Occipital lobe (tissue), 3 donors: ENCODE measurements at places on chromosomes 3 and 15. TPM values are rescaled to one million over a fixed set of nuclear protein-coding genes. Genes with fewer than 3 reads are reported as not detected.

DNA sequence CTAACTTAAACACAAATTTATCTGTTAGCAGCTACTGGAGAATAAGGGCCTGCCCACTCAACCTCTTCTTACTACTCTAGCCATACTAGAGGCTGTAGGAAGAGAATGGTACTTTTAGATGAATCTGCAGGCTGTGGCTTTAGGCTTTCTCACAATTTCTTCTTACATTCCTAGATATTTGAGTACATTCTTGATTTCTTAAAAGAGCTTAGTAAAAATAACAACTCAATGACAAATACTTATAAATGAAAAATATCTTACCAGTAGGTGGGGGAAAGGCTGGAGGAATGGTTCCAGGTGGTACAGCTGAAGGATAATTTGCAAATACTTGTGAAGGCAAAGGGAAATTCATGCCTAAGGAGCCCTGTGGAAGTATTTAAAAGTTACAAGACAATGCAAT is 92.9 kb upstream of the GK5 start:
- no peak for DNase-seq

- no peak for DNase-seq
These were observed 74.0 kb downstream of the AKAP13 start for GRCh38 chr15:85454403-85454802.

DNA sequence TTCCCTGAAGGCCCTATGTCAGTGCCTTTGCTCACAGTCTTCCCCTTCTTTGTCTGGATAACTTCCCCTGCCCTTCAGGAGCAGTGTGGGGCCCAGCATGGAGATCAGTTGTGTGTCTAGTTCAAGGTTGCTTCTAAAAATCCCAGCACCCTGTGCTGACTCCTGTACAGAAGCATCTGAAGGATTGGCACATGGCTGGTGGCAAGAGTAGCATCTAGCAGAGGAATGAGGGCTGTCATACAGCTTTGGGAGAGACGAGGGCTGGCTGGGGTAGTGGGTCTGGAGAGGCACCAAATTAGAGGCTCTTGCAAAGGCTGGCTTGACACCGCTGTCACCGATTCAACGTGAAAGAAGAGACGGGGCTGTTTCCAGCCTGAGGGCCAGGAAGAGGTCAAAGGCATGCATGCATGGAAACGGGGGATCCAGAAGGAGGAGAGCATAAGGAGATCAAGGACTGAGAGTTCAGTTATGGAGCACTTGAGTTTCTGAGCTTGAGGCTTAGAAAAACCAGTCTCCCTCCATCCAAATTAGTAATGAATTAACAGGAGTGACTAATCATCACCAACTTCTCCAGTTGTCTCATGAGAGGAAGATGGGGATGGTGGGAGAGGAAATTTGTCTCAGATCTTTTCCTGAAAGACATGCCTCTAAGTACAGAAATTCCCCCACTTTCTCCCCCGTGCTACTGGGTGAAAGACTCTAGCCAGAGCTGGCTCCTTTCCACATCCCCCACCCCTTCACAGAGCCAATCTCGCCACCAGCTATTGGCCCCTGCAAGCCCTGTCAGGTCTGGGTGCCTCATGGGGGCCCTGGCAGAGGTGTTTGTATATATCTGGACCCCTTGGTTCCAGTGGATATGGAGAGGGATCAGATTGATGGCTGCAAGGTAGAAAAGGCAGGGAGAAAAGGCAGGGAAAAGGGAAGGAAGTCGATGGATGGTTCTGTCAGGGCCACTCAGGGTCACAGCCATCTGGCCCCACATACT is 45.9 kb downstream of the SLCO2A1 start:
- no peak for DNase-seq

KCNH8 gene
- total RNA-seq, result 13.1 TPM

DNA sequence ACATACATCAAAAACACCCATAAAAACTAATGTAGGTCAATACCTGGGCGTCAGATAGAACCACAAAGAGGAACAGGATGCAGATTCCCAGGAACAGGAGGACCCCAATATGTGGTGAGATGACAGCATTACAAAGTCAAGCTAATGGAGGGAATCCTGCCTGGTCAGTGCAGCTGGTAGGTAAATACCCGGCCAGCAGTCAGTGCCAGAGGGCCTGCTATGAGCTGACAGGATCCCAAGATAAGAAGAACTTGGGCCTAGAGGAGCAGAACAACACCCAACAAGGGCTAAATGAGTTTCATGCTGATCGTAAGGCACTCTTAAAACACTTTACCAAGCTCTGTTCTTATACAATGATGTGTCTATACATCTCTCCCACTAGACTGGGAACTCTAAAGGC is 61.2 kb upstream of the KCNMB2 start:
- no peak for DNase-seq

DNA sequence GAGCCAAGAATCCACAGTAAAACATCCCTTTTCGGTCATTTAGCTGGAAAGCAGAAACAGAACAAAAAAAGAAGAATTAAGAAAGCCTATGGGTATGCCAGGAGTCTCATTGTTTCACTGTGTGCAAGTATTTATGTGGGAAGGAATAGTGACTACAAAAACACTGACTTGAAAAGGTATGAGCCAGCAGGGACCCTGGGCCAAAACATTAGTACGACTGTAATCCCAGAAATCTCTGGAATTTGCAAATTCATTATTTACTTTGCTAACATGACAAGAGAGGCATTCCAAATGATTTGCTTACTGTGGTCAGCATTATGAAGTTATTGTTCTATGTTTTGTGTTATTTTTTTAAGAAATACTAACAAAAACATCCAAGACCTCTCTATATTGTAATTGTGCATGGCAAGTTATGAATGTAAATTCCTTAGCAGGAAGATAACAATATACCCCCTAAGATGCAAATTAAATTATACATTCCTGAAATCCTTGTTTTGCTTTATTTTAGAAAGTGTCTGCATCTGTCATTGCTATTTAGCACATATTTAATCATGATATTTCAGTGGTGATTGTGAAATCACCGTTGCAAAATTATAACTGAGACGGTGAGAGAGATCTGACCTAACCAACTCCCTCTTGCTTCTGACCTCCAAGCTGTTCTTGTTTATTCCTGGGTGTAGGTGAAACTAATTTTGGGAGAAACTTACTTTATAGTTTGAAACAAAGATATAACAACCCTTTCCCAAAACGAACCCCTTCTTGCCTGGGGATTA is 299.2 kb downstream of the ZPLD1 start:
- DNase-seq, result no peak

DNA sequence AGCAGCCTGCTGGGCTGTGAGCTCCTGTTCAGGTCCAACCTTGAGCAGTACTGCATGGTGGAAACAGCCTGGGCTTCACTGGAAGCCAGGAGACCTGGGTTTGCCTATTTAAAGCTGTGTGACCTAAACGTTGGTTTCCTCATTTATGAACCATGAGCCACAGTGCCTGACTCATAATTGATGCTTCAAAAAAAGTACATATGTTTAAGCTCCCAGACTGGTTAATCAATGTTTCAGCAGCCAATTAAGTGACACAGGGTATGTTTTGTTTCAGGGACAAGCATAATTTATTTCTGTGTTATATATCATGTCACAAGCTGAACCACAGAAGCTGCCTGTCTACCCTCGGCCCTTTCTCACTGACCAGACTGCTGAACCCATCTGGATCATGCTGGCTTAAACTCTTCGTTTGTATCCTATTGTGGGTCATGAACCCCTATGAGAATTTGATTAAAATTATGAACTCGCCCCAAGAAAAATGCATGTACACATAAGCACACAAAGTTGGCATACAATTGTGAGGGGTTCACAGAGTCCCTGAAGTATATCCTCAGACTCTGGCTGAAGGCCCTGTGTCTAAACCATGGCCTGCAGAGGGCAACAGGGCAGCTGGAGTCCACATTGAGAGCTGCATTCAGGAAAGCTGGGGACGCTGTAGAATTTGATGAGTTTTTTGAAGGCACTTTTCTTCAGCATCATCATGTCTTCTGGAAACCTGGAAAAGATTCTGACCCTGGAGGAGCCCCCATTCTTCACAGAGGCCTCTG is 23.7 kb downstream of the HDC start:
- no peak for DNase-seq

IL5RA gene
- 0.78 TPM for total RNA-seq

- no peak for DNase-seq
These were observed 3.9 kb upstream of the NR2E3 start for GRCh38 chr15:71806452-71806931.

DNA sequence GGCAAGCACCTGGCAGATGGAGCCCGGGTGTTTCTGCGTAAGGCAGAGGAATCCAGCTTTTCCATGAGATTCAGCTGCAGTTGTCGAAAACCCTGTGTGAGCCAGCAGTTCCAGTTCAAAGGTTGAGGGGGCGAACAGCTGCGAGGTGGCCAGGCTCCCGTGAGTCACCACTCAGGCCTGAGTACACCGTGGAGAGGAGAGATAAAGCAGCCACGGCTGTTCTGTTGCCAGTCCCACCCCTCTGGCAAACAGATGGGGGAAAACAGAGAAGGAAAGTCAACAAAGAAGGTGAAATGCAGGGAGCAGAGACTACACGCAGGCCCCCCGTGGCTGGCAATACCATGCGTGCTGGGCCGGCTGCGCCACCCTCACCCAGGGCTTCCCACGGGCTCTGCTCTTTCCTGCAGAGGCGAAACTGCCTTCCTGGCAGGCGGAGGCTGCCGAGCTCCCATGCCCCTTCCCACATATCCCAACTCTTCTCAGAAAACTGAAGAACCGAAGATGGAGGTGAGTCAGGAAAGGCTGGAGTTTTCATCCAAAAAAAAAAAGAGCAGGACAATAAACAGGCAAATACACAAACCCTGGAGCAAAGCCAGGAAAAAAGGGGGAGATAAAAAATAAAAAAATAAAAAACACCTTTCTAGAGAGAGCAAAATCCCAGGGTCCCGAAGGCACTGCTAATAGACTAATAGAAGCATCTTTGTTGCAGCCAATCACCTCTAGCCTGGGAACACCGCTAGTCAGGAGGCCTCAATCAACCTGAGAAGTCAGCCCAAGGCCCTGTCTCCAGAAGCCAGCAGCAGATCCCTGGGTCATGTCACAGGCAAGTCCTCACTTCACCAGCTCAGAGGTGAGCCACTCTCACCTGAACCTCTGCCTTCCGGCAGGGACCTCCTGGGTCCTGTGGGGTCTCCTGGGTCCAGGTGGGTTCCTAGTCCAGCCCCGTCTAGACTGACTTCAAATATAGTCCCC is 37.7 kb downstream of the FAM174B start:
- peak; percentile 21 for DNase-seq

GRCh38 chr3:101500208-101500607 is 12.8 kb downstream of the SENP7 start:
- no peak for DNase-seq

DNA sequence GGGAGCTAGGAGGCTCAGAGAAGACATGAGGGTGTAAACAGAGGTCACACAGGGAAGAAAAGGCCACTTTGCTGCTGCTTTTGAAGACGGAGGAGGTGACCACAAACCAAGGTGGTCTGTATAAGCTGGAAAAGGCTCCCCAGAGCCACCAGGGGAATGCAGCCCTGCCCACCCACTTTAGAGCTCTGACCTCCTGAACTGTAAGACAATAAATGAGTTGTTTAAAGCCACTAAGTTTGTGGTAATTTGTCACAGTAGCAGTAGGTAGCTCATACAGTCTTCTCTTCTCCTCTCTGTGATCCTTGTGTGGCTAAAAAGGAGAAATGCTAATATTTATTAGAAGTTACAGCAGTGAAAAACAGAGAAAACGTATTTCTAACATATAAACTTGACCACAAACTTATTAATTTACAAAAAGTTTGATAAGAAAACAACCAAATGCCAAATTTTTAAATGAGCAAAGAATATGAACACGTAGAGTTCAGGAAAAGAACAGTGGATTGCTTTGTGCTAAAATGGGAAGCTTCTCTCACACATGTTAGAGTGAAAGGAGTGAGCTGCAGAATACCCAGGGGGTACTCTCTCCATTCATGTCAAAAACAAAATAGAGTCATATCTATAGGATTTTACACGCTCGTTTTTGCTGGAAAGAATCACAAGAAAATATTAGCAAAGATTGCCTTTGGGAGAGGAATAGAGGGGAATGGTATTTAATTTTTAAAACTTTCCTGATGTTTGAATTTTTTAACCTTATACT is 71.0 kb downstream of the NOX5 start:
- DNase-seq, result no peak

- no peak for DNase-seq
These were observed 61.4 kb downstream of the BFSP2 start for GRCh38 chr3:133461291-133461690.

- DNase-seq, result no peak
These were observed 280.2 kb downstream of the LSAMP start for GRCh38 chr3:116165135-116165534.

POLQ gene
- 1.7 TPM for total RNA-seq

XYLB gene
- total RNA-seq, result 7.3 TPM

KCNMB2 gene
- 15.4 TPM for total RNA-seq

PIF1 gene
- total RNA-seq, result 0.47 TPM

DNA sequence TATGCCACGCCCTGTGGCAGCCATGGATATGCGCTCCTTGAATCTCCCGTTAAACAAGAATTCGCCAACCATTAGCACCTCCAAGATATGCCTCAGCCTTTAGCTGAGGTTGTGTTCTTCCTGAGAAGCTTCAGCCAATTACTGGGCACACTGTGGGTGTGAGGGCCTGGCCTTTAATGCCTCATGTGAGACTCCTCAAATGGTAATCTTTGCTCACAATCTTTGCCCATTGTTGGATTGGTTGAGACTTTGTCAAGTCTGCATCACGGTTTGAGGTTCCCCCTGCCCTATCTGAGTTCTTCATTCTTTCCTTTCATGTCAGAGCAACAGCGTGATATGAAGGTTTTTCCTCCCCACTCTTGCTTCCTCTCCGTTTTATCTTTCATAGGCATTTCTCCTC is 108.1 kb upstream of the CCDC54 start:
- DNase-seq, result no peak

DNA sequence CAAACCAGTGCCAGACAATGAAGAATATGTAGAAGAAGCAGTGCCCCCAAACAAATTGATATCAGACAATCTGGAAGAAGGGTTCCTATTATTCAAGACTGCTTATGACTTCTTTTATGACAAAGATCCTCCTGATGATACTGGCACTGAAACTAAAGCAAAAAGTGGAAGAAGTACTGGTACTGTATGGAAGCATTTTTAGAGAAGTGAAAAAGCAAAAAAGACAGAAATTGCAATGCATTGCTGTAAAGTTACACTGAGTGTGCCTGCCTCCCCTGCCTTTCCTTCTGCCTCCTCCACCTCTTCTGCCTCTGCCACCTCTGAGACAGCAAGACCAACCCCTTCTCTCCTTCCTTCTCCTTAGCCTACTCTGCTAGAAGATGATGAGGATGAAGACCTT is 167.6 kb downstream of the PLCL2 start:
- no peak for DNase-seq

STRIT1 gene
- total RNA-seq, result not detected

DNA sequence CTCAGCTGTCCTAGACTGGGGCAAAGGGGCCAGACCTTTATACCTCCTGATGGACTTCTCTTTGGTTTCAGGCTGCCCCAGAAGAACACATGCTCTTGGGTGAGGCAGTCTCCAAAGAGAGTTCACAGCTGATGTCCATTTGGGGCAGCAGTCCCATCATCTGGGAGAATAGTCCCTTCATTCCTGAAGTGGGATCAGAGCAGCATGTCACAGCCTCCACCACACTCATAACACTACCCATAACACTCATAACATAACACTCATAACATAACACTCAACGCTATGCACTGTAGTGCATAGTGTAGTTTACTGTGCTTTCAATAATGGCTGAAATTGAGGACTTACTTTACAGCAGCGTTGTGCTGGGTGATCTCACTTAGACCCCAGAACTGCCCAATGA is 36.7 kb upstream of the PLCL2 start:
- no peak for DNase-seq

EPHA3 gene
- 349 TPM for total RNA-seq

SHC4 gene
- 5.5 TPM for total RNA-seq
